ENCODE measurements at places on chromosomes 13 and 19.

DNA sequence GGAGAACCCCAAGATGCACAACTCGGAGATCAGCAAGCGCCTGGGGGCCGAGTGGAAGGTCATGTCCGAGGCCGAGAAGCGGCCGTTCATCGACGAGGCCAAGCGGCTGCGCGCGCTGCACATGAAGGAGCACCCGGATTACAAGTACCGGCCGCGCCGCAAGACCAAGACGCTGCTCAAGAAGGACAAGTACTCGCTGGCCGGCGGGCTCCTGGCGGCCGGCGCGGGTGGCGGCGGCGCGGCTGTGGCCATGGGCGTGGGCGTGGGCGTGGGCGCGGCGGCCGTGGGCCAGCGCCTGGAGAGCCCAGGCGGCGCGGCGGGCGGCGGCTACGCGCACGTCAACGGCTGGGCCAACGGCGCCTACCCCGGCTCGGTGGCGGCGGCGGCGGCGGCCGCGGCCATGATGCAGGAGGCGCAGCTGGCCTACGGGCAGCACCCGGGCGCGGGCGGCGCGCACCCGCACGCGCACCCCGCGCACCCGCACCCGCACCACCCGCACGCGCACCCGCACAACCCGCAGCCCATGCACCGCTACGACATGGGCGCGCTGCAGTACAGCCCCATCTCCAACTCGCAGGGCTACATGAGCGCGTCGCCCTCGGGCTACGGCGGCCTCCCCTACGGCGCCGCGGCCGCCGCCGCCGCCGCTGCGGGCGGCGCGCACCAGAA lies 1.1 kb downstream of the SOX1 start:
- peak; percentile 81 for DNase-seq

DNA sequence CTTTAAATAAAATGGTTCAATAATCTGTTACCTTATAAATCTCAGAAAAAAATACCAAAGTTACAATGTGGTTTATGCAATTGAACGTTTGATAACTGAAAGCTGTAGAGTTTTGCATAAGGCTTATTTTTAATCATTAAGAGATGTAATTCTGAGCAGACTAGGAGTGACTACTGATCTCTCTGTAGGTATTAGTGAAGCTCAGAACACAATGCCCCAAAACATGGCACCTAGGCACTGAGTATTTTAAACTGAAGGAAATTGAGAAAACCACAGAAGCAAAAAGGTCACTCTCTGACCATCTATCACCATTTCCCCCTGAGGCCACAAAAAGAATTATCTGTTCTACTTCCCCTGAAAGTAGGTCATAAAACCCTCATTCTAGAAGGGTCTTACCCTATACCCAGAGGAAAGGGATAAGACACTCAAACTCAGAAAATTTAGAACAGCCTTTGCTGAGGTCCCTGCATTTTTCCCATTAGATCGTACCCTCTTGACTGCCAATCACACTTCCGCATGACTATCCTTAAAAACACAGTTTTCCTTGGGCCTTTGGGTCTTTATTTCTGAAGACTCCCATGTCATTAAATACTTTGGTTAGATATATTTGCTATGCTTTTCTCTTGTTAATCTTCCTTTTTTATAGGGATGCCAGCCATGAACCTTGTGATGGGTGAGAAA lies 158.1 kb downstream of the PCDH9 start:
- DNase-seq, result no peak

GRCh38 chr19:42563352-42564210 lies 31.1 kb downstream of the CEACAM8 start:
- DNase-seq, result no peak

DNA sequence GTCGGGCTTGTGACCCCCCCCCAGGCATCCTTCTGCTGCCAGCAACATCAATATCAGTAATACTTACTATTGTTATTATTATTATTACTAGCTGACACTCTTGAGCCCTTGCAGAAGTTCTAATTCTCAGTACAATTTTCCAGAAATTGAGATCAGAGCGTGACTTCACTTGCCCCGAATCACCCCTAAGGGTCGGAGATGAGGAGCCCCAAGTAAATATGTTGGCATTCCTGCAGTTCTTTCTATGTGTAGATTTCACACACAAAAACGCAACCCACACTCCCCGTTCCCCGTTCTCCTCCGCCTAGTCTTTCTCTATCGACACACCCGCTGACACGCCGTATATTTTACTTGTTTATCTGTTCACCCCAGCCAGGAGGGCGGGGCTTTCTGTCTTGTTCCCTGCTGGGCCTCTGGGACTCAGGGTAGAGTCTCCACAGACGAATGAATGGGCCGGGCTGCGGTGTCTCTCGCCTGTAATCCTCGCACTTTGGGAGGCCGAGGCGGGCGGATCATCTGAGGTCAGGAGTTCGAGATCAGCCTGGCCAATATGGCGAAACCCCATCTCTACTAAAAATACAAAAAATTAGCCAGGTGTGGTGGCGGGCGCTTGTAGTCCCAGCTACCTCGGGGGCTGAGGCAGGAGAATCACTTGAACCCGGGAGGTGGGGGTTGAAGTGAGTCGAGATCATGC lies 14.7 kb downstream of the TLE5 start:
- peak; percentile 82 for DNase-seq

DNA sequence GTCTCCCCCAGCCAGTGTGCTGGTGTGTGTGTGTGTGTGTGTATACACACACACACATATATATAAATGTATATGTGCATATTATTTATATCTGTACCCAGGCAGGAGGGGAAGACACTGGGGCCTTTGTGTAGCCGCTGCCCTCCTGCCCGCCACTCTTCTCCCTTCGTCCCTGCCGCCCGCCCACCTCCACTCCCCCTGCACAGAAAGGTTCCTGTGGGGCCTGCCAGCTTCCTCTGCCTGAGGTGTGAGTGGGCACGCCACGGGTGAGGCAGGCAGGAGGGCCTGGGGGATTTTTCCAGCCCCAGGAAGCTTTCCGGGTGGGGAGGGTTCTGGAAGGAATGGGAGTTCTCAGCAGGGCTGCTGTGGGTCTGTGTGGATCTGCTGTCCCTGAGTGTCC lies 6.9 kb downstream of the IRF2BP1 start:
- DNase-seq, result no peak

DNA sequence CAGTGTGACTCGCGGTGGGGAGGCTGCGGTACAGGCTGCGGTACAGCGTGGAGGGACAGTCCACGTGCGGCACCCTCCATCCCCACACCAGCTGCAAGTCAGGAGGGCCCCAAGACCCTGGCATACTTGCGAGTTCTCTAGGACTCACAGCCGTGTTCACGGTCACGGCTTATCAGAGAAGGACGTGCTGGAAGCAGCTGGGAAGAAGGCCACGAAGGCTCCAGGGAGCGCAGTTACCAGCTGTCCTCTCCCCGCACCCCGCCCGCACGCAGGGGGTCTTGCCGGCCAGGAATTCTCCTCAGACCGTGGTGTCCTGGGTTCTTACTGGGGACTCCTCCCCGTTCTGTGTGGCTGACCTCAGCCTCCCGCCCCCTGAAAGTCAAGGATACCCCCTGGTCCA lies 6.2 kb downstream of the ZNF444 start:
- DNase-seq, result no peak

- no peak for DNase-seq
These were observed 14.4 kb upstream of the SACS start for GRCh38 chr13:23447927-23448326.

All from NCI-H774 (cell line).